Large intestine (tissue), 12 donors: ENCODE measurements at places on chromosomes 1 and 21. TPM values are rescaled to one million over a fixed set of nuclear protein-coding genes. Genes with fewer than 3 reads are reported as not detected.

Gene PPM1J
- 0.52 TPM for polyA plus RNA-seq

DNA sequence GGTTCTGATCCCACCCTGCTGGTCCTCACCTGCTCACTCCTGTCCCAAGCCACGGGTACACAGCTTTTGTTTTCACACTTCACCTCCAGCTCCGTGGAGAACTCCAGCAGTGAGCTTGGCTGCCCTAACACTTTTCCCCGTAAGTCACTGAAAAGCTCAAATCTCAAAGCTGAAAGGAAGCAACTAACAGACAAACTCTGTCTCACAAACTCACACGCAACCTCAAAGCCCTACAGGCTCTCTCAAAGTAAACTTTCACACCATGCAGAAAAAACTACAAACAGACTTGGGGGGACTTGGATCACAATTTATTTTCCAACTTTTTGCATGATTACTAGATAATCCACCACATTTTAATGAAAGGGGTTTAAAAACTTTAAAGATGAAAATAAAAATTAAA, 88.3 kb downstream of the AK5 start:
- no peak for DNase-seq

GRCh38 chr1:224059897-224060427, 53.9 kb upstream of the FBXO28 start:
- DNase-seq, result no peak

DNA sequence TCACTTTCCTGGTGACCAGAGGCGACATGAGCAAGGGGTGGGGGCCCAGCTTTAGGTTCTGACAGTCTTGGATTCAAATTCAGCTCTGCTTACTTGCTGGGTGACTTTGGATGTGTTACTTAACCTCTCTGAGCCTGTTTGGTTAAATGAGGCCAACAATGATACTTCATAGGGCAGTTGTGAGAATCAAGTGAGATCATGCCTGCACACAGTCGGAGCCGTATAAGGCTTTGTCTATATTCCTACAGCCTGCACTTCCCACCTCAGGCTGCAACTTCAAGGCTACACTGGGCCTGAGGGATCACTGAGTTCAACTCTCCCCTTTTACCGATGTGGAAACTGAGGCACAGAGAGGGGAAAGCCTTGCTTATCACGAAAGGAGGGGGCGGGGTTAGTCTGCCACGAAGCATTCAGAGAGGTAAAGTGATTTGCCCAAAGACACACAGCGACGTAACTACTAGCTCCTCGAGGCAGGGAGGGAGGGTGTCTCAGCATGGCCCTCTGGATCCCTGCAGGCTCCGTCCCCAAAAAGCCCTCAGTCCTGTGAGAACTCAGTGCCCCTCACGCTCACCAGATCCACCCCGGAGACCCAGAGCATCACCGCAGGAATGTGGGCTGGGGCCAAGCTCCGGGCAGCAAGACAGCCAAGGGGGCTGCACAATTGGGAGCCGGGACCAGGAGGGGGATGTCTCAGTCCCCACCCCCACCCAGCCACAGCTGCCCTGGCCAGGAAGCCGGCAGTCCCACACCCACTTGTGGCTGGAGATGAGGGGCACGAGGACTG, 25.0 kb downstream of the SDC3 start:
- no peak for DNase-seq
